Colonic mucosa (tissue), 4 donors: ENCODE measurements at places on chromosomes 1 and 21. TPM values are rescaled to one million over a fixed set of nuclear protein-coding genes. Genes with fewer than 3 reads are reported as not detected.

DNA sequence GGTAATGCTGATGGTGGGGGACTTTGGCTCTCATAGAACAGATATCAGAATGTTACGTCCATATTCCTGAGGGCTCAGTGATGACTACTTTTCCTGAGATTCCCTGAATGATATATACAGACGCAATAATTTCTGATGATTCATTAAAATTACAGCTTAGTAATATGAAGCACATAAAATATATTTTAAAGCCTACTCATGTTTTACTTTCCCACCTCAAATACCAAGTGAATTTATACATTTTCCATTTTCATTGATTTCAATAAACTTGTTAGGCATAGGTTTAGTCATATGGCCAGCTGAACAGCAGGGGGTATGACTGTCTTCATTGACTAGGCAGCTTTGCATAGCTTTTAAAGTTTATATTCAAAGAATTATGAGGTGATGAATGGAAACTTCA, 26.2 kb upstream of the PDC start:
- no peak for DNase-seq

GRCh38 chr1:170664828-170665612, 1.1 kb downstream of the PRRX1 start:
- peak; percentile 30 for DNase-seq

- DNase-seq = no peak
Observed at GRCh38 chr1:107286125-107286524, 145.3 kb downstream of the NTNG1 start.

DNA sequence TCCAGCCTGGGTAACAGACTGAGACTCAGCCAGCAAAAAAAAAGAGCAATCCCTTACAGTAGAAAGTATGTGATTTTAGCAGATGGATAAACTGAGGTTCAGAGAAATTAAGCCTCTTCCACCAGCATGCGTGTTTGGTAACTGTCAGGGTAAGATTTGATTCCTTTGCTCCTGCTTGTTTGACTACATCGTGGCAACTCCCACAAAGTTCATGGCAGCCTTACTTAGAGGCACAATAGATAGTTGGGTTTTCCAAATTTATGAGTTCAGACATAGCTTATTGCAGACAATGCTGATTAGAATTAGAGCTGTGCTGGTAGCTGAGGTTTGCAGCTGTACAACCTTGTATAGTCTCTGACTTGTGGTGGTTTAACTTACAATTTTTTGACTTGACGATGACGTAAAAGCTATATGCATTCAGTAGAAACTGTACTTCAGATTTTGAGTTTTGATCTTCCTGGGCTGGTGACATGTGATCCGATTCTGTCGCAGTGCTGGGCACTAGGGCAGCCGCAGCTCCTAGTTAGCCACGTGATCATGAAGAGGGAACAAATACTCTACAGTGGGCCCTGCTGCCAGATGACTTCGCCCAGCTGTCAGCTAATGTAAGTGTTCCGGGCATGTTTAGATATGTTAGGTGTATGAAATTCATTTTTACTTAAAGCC, 167.8 kb downstream of the DHRS3 start:
- DNase-seq = no peak

DNA sequence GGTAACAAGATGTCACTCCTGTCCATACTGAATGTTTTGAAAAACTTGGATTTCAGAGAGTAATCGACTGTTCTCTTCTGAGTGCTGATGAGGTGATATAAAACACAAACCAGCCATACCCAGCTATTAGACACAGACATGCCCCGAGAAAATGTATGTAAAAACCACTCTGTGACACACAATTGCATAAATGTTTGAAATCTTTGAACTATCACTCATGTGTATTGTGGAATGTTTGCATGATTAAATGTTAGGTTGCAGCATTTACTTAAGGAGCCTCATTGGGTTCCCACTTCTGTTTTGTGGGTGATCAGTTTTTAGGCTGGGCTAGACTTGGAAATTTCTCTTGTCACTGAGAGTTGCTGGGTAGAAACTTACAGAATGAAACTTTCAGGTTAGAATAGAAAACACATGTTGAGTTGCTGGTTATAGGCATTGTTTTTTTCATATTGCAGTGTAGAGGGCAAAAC, 270.4 kb upstream of the B3GALT2 start:
- no peak for DNase-seq

GRCh38 chr1:101022294-101022693, 3.3 kb downstream of the DPH5 start:
- no peak for DNase-seq

- no peak for DNase-seq
Observed at GRCh38 chr1:8409106-8409505, 91.2 kb downstream of the SLC45A1 start.

DNA sequence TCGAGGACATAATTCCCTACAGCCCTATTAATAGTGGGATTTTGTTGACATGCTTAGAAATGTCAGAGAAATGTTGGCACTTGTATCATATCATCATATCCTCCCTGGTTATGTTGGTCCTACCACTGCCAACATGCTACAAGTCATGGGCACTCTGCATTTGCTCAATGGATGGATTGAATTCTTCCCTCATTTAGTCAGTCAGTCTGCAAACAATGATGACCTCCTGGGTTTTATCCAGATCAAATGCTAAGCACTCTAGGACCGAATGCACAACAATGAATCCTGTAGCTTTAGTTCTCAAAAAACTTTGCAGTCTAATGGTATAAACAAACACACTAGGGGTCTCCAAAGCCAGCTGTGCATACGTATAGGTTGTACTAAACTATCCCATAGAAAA, 357.2 kb upstream of the DPYD start:
- no peak for DNase-seq

DNA sequence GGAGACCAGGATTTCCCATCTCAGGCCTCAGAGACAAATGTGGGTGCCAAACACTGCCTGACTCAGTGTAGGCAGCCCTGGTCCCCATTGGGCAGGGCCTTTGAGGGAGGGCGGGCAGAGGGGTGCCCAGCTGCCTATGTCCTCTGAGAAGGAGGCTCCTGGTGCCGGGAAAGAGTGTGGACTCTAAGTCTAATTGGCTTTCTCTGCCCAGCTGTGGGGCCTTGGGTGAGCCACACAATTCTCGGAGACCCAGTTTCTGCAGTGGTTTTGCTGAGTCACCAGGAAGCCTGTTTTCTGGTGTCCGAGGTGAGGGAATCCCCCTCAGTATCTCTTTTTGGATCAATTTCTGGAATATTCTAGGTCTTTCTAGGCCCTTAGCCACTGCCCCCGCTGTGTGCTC, 35.3 kb upstream of the ACTL8 start:
- no peak for DNase-seq

- DNase-seq = no peak
Observed at GRCh38 chr1:217717959-217718358, 86.8 kb downstream of the SPATA17 start.

- no peak for DNase-seq
Observed at GRCh38 chr1:172708452-172708851, 49.5 kb downstream of the FASLG start.

- no peak for DNase-seq
Observed at GRCh38 chr1:232985882-232986526, 35.6 kb downstream of the NTPCR start.

DNA sequence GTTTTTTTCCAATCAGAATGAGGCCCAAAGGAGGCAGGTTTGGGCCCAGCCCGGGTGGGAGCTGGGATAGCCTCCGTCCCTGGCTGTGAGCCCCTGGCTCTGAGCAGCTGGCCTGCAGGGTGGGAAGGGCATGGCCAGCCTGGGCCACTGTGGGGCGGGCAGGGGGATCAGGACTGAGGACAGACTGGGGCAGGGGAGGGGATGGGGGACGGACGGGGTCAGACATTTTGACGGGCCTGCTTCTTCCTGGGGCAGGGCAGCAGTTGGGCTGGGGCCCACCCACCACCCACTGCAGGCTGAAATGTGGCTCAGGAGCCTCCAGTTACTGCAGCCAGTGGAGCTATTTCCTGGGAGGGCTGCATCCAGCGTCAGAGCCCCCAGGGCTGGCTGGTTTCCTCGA, 2.5 kb upstream of the SLC6A9 start:
- DNase-seq = no peak

GRCh38 chr1:55153031-55153430, 62.1 kb downstream of the USP24 start:
- DNase-seq = no peak

DNA sequence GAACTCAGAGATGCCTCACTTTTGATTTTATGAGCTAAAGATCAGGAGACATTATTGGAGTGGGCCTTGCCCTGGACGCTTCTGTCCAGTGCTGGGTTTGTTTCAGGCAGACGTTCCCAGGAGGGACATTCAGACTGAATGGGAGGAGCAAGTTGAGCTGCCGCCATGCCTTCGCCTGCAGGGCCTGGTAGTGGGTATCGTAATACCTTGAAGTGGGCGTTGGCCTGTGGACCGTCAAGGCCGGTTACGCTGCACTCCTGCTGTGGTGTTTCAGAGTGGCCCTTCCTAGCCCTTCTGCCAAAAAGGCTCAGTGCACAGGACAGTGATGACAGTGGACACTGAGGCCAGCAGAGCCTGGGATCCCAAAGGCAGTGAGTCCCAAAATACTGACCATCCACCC, 1.6 kb downstream of the FAM3B start:
- DNase-seq = no peak

GRCh38 chr1:109716570-109717090, 4.6 kb downstream of the GSTM5 start:
- DNase-seq = no peak

DNA sequence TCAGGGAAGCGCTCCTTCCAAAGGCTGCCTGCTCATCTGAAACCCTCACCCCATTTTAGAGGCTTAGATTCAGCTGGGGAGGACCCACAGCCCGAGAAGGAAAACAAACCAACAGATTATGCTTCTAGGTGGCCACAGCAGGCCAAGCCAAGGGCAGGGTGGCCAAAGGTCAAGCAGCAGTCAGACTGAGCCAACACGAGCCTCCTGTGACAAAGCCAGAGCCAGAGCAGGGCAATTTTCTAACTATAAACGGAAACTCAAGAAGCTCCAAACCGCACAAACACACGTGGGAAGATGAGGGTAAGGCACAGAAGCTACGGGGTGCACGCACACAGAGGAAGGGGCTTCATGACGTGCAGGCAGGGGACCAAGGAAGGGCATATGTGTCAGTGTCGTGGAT, 64.1 kb downstream of the PLEKHA6 start:
- DNase-seq = peak; percentile 52

DNA sequence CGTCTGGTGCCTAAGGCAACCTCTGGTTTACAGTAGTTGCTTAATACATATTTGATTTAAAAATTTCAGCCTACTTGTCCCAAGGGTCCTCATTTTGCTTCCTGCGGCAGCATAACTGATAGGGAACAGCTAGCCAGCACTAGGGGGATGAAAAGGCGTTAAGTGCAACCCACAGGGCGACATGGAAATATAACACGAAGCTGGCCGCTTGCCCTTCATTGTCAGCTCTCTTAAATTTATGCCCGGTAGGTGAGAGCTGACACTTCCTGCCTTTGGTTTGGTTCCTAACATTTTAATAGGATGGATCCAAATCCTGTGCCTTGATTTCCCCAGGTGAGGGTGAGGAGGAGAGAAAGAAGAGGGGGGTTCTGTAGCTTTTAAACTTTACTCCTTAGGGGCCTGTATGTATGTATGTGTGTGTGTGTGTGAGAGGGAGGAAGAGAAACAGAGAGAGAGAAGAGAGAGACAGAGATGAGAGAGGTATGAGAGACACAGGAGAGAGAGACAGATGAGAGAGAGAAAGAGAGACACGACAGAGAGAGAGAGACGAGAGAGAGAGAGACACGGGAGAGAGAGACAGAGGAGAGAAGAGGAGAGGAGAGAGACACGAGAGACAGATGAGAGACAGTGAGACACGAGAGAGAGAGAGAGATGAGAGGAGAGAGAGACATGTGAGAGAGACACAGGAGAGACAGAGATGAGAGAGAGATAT, 938 bp upstream of the ACTN2 start:
- no peak for DNase-seq

DNA sequence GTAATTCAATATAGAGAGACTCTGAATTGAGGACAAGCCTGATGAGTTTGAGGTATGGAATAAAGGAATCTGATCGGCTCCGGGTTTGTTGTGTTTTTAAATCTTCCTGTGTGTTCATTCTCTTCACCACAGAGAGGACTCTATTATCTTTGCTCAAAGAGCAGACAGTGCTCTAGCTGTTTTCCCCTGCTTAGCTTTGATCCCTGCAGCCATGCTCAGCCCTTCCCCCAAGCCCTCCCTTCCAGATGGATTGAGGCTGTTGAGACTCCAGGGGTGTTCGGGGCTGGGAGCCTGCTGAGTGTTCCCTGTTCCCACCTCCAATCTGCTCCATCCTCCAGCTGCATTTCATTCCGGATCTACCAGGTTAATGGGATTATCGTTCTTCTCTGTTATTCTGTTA, 74.2 kb upstream of the CXADR start:
- no peak for DNase-seq

- DNase-seq = no peak
Observed at GRCh38 chr1:10598389-10598702, 123.6 kb downstream of the PEX14 start.

DNA sequence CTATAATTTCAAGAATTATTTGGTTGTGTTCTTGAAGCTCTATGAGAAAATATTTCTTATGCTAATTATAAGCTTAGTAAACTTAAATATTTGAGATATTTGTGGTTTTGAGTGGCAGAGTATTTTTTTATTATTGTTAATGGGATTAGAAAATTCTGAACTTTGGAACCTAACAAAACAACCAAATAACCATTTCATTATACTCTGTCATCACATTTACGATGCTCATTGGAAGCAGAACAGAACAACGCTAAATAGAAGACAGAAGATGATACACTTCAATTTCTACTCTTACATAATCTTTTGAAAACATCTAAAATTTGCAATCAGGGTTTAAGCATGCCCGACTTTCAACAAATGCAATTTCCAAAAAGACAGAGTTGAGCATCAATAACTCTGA, 270.2 kb downstream of the PTPRC start:
- DNase-seq = no peak

GRCh38 chr1:2373551-2374251, 17.7 kb downstream of the MORN1 start:
- DNase-seq = no peak

GRCh38 chr21:42471716-42472330, 24.2 kb downstream of the RSPH1 start:
- DNase-seq = no peak

- DNase-seq = no peak
Observed at GRCh38 chr1:89171067-89171438, 4.8 kb downstream of the GBP7 start.

DNA sequence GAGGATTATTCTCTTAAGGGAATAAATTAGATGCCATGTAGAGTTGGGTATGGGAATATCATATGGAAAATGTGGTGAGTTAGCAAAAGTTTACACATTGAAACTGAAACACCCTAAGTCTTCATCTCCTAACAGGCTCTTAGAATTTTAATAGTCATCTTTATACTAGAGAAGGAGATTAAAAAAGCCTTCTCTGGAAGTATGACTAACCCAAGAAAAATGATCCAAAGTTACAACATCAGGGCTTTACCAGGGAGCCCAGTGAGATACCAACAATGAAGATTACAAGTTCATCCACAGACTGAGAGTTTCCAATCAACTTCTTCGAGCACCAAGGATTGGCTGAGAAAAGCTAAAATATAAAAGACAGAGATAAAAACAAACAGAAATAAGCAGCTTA, 70.0 kb upstream of the KIAA0040 start:
- DNase-seq = no peak

- peak; percentile 12 for DNase-seq
Observed at GRCh38 chr1:47692196-47692595, 254.4 kb downstream of the FOXD2 start.

The SPRR2B gene
- not detected for total RNA-seq

The CCDC17 gene
- total RNA-seq = 1.8 TPM

The GJA8 gene
- total RNA-seq = not detected

The GON4L gene
- 33.3 TPM for total RNA-seq

The OR2T11 gene
- total RNA-seq = not detected

The SYT14 gene
- total RNA-seq = 0.07 TPM

The APOBEC4 gene
- not detected for total RNA-seq

The CR2 gene
- 0.05 TPM for total RNA-seq

The PPM1J gene
- 1.0 TPM for total RNA-seq
